ENCODE measurements at places on chromosomes 7 and 10. TPM values are rescaled to one million over a fixed set of nuclear protein-coding genes. Genes with fewer than 3 reads are reported as not detected.

DNA sequence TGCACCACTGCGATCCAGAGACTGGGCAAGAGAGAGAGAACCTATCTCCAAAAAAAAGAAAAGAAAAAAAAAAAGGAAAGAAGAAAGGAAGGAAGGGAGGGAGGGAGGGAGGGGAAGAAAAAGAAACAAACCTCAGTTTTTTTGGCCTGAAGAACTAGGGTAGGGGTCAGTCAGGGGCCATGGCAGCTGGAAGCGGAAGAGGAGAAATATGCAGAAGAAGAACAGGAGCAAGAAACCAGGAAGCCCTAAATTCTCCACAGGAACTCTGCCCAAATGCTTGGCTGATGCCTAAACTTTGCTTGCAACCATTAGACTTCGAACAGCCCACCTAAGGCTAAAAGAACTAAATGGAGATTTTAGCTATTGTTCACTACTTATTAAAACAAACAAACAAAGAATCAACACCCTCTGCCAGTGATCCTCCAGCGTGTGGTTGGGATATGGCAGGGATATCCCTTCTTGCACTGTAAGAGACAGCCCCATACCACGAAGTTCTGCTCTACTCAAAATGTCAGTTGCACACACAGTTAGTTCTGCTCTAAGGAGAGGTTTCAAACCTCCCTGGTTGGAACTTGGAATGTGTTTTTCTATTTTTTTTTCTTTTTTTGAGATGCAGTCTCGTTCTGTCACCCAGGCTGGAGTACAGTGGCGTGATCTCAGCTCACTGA, 139.5 kb downstream of the FAM107B start:
- no peak for DNase-seq

DNA sequence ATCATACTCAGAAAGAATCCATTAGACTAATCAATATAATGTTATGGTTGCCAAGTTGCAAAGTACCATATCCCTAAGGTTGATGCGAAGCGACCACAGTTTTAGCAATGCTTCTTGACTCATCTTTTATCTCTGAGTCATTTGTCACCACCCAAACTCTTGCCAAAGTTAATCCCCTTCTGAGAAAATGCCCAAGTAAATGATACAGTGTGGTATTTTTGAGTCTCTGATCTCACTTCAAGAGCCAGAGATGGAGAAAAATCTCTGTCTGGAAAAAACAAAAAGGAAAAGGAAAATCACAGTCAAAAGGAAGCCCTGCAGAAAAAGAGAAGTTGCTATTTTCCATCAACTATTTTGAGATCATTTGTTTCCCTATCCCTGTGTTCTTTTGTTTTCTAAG, 26.7 kb upstream of the OTUD1 start:
- no peak for DNase-seq

Gene AFAP1L2
- 24.9 TPM for total RNA-seq

Gene PI4K2A
- total RNA-seq = 7.7 TPM

Gene SLC26A3
- total RNA-seq = not detected

GRCh38 chr7:28674359-28674782, 262.1 kb downstream of the CREB5 start:
- DNase-seq = no peak

DNA sequence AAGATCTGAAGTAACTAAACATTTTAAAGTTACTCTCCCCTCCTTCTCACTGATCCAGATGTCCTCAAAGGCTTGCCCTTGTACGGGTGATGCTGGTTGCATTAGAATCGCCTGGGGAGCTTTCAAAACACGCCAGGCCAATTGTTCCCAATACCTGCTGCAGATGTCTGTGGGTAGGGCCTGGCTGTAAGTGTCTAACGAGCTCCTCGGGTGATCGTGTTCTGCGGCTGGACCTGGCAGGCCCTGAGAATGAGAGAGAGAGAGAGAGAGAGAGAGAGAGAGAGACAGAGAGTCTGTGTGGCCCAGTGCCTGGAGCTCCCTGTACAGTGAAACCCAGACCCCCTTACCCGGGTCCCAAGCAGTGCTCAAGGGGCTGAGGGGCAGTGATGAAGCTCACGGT, 8.4 kb downstream of the COL13A1 start:
- no peak for DNase-seq

Gene AKR1D1
- total RNA-seq = not detected

Gene SLC16A12
- 1.7 TPM for total RNA-seq

GRCh38 chr7:102178410-102178809, 108.3 kb upstream of the SH2B2 start:
- DNase-seq = no peak

- no peak for DNase-seq
Observed at GRCh38 chr10:11934262-11934661, 108.3 kb downstream of the UPF2 start.

DNA sequence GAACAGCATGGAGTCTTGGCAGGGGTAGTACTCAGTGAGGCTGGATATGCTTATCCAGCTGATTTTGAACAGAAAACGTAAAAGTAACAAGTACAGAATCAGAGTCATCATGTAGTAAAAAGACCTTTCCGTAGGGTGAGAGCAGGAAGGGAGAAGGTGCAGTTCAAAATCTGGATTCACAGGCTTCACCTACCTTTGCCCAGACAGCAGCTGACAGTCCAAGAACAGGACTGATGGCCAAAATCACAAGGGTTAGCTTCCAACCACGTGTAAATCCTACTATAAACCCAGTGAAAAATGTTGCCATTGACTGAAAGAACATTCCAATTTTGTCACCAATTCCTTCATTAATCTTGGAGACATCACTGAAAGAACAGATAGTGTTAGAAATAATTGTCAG, 34.8 kb downstream of the ABCB1 start:
- DNase-seq = no peak

GRCh38 chr10:3828404-3829155, 43.6 kb upstream of the KLF6 start:
- DNase-seq = peak; percentile 61

DNA sequence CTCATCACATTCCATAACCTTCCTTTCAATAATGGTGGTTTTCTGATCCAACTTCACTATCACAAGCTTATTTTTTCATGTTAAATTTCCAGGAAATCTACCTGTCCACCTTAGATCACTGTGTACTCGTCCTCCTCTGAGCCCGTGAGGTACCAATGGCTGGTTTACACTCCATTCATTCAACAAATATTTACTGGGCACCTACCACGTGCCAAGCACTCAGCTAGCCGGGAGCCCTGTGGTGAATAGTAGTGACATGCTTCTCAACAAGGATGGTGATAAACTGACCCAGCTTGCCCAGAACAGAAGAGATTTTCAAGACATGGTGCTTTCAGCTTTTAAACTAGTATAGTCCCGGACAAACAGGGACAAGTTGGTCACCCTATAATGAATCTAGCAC, 98.2 kb downstream of the FAM204A start:
- DNase-seq = no peak

Gene PCDH15
- 0.89 TPM for total RNA-seq
